Activated CD4-positive, alpha-beta T cell treated with anti-CD3 and anti-CD28 coated beads for 36 hours (primary cell): ENCODE measurements at places on chromosomes 11 and 22.

GRCh38 chr11:24781288-24781687 is 284.4 kb downstream of the LUZP2 start:
- DNase-seq = no peak

GRCh38 chr22:46027211-46028105 is 50.5 kb upstream of the WNT7B start:
- DNase-seq = peak; percentile 18

DNA sequence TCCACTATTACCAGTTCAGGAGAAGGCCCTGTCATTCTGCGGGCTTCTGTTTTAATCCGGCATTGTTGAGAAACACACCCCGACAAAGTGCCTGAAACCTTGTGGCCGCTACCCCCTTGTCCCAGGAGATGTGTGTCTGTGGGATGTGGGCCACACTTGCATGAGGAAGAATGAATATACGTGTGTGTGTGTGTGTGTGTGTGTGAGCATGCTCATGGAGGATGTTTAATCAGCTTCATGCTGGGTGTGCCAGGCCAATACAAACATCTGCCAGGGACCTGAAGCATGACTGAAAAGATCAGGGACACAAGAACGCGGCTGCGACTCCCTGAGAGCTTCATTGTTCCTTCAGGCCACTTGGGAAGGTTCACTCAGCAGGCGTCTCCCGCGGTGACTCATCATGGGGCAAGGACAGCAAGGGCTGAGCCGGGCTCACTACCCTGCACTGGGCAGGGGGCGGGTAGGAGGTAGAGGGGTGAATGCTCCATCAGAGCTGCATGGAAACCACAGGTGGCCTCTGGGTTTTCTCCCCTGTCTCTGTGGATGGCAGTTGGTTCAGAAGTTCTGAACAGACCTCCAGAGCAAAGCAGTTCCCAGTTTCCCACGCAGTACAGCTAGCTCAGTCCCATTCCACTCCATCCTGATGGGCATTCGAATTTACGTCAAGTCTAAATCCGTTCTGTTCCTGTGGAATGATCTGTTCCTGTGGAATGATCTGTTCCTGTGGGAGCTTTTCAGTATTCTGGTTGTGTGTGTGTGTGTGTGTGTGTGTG is 7.0 kb upstream of the MALAT1 start:
- peak; percentile 50 for DNase-seq

DNA sequence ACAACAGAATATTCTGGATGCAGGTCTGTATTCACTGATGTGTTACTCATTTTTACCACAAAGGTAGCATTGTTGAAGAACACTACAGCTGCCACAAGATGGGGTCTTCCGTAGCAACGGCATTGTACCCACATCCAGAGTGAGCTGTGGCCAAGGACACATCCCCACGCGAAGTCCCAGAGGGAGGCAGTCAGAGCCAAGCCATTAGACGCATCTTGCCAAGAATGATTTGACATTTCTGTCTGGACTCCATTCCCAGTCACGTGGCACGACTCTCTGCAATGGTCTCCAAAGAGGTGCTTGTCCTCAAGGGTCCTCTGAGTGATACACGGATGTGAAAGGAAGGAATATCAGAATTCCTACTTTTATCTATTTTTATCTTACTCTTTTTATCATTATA is 15.5 kb downstream of the OPCML start:
- DNase-seq = no peak

GRCh38 chr11:1988667-1989317 is 8.8 kb downstream of the H19 start:
- no peak for DNase-seq

- DNase-seq = peak; percentile 74
These were observed 21.7 kb downstream of the KIAA0930 start for GRCh38 chr22:45218976-45219375.

- no peak for DNase-seq
These were observed 8.9 kb downstream of the APOBEC3A start for GRCh38 chr22:38966380-38966702.

DNA sequence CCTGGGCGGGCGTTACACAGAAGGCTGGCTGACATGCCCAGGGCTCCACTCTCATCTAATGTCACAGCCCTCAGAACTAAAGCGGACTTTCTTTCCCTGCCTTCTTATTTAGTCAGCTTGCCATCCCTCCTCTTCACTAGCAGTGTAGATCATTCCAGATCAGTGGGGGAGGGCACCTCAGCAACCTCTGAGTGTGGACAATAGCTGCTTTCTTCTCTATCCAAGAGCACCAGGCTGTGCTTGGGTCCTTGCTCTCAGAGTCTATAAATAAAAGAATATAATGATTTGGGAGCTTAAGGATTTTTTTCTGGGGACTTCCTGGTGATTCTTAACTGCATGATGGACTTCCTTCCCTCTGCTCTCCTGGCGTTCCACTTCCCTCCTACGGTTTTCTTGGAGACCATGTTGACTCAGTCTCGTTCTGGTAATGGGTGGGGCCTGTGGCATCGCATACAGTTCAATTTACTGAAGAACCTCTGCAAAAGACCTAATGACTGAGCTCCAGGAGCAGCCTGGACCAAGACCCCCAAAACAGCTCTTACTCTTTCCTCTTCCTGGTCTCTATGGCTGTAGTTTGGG is 2.9 kb upstream of the HMBS start:
- DNase-seq = no peak

GRCh38 chr11:123187248-123187647 is 7.8 kb downstream of the CLMP start:
- no peak for DNase-seq

GRCh38 chr11:109040303-109040702 is 375.4 kb downstream of the DDX10 start:
- no peak for DNase-seq

GRCh38 chr11:76524919-76525318 is 80.1 kb downstream of the EMSY start:
- DNase-seq = no peak

- no peak for DNase-seq
These were observed 312.8 kb downstream of the OPCML start for GRCh38 chr11:133219543-133219942.

DNA sequence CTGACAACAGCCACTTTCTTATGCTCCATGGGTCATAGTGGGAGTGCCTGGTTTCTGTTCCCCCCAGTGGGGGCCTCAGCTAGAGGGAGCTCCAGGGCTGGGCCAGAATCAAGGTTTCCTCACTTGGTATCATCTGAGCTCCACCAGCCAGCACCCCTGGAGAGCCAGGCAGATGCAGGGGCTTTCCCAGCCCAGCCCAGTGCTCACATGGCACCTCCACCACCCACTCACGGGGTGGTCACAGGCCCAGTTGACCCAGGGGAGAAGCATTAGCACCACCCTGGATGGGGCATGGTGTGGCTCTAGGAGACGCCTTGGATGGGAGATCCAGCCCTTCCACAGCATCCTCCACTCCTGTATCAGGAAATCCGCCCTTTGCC is 24.1 kb upstream of the WNT7B start:
- no peak for DNase-seq

- peak; percentile 71 for DNase-seq
These were observed at the start of gene LTBP3 for GRCh38 chr11:65558002-65558929. Gene LTBP3 (minus strand): TSS chr11:65558359. CDS start chr11:65557959, 400 bp downstream.

DNA sequence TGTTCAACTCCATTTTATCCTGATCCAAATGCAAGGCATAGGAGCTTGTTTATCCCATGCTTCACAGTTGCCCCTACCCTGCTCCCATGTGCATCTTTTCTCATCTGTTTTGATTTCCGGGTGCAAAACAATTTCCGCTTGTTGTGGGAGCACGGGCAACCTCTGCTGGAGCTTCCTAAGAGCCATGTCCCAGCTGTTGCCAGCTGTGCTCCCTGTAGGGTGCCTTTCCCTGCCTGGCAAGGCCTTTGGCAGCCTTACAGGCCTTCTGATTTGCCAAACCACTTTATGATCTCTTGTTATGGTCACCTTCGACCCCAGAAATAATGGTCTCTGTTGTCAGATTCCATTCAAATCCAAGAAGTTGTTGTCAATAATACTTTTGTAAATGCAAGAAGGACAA is 1038.5 kb downstream of the OPCML start:
- DNase-seq = no peak

DNA sequence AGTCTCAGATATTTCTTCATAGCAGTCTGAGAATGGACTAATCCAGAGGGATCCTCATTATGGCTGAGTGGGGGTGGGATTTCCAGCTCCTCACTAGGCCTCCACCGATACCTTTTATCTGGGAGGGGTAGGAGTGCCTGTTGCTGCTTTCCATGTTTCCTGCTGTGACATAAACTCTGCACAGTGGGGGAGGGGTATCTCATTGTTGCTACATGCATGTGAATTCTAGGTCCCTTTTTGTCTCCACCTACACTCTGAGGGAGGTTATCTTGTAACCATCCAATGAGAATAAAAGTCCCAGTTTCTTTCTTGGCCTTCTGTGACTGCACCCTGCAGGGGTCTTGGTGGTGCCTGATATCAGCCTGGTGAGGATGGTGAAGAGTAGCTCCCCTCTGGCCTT is 60.5 kb downstream of the ADAMTS15 start:
- DNase-seq = no peak

- DNase-seq = peak; percentile 56
These were observed 2.2 kb upstream of the RFPL2 start for GRCh38 chr22:32206774-32207758.

DNA sequence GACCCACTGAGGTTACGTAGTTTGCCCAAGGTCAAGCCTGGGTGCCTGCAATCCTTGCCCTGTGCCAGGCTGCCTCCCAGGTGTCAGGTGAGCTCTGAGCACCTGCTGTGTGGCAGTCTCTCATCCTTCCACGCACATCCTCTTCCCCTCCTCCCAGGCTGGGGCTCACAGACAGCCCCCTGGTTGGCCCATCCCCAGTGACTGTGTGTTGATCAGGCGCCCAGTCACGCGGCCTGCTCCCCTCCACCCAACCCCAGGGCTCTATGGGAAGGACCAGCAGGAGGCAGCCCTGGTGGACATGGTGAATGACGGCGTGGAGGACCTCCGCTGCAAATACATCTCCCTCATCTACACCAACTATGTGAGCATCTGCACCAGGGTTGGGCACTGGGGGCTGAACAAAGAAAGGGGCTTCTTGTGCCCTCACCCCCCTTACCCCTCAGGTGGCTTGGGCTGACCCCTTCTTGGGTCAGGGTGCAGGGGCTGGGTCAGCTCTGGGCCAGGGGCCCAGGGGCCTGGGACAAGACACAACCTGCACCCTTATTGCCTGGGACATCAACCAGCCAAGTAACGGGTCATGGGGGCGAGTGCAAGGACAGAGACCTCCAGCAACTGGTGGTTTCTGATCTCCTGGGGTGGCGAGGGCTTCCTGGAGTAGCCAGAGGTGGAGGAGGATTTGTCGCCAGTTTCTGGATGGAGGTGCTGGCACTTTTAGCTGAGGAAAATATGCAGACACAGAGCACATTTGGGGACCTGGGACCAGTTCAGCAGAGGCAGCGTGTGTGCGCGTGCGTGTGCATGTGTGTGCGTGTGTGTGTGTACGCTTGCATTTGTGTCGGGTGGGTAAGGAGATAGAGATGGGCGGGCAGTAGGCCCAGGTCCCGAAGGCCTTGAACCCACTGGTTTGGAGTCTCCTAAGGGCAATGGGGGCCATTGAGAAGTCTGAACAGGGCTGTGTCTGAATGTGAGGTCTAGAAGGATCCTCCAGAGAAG is 1.6 kb downstream of the GSTP1 start:
- DNase-seq = peak; percentile 23

GRCh38 chr11:2301631-2302305 is at the start of the genes C11orf21 and TSPAN32:
Gene C11orf21 (minus strand): TSS chr11:2301918. CDS start chr11:2301808, 110 bp downstream.
Gene TSPAN32 (plus strand): TSS chr11:2302013. CDS start chr11:2302150, 137 bp downstream.
- DNase-seq = peak; percentile 77

DNA sequence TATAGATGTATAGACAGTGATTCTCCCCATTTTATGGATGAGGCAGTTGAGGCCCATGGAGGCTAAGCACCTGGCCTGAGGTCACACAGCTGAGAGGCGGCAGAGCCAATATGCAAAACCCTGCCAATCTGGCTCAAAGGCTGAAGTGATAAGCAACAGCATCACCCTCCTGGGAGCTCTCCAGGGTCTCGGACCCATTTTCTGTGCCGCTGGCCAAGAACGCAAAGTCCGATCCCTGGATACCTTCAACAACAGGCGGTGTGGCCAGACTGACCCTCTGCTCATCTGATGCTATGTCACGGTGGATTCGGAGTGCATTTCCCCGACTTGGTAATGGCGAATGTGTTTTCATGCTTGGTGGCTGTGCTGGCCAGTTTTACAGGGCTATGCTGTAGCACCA is 595.0 kb downstream of the TBC1D22A start:
- no peak for DNase-seq

GRCh38 chr11:34445956-34446355 is 7.2 kb downstream of the CAT start:
- no peak for DNase-seq

- DNase-seq = no peak
These were observed 385.0 kb upstream of the DDI1 start for GRCh38 chr11:103651341-103651998.

DNA sequence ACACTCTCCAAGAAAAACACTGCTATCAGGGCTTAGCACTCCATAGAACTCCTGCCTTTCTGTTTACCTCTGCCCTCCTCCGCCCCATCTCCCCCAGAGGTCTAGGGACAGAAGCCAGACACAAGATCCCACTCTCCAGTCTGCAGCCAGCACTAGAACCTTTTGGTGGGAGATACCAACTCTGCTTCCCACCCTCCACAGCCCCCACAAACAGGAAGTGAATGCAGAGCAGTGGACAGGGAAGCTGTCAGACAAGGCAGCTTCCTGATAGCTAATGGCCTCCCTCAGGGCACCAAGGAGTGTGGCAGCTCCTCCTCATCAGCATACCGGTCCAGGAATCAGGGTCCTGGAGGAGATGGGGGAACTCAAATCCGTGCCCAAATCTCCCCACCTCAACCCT is 5.1 kb downstream of the SCN4B start:
- no peak for DNase-seq

DNA sequence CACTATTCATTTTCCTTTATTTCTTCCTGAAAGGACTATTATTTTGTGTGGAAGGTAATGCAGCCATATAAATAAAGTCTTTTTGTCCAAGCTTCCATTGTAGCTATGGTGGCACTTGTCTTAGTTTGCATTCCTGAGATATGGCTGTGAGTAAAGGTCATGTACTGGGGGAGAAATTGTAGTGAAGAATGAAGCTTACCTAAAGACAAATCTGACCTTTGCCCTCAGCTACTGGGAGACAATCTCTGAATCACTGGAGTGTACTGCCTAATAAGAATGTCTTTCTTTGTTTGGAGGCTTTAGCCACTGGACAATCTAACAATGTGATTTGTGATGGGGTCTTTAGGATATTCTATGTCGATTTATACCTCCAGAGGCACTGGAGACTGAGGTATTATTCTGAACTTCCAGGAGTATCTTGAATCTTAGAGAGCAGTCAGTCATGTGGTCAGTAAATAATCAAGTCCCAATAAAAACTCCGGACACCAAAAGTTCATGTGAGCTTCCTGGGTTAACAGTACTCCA is 39.7 kb upstream of the OR5AK2 start:
- DNase-seq = no peak

- peak; percentile 45 for DNase-seq
These were observed 46.7 kb upstream of the RAB1B start for GRCh38 chr11:66221726-66222236.

GRCh38 chr11:100769617-100770016 is 82.5 kb downstream of the ARHGAP42 start:
- no peak for DNase-seq
